Neural progenitor cell (in vitro differentiated cells): ENCODE measurements at places on chromosomes 12 and 14. TPM values are rescaled to one million over a fixed set of nuclear protein-coding genes. Genes with fewer than 3 reads are reported as not detected.

GRCh38 chr14:94362614-94363133 is 25.7 kb downstream of the SERPINA1 start:
- no peak for DNase-seq

The RIPK3 gene
- not detected in 2 replicates for total RNA-seq

GRCh38 chr14:36315159-36315853 is 5.1 kb downstream of the MBIP start:
- DNase-seq: peak; percentile 9

DNA sequence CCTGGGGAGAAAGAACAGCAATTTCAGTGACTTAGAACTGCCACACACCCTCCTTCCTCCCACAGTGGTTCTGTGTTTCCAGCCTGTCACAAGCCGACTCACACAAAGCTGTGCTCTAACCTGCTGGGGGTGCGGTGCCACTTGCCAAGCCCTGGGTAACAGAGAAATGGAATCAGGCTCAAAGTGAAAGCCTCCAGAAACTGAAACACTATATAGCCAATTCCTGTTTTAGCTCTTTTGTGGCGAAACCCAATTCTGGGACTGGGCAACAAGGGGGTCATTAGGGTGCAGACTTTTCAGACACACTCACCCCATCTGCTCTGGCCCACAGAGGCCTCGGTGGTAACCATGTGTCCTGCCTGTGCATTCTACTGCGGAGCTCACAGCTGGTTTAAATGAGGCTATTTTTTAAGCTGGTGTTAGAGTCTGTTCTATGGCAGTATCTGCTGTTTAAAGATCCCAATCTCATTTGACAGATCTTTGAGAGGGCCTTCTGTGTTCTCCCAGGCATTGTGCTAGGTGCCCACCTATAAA is 15.2 kb upstream of the ACTR6 start:
- DNase-seq: no peak

DNA sequence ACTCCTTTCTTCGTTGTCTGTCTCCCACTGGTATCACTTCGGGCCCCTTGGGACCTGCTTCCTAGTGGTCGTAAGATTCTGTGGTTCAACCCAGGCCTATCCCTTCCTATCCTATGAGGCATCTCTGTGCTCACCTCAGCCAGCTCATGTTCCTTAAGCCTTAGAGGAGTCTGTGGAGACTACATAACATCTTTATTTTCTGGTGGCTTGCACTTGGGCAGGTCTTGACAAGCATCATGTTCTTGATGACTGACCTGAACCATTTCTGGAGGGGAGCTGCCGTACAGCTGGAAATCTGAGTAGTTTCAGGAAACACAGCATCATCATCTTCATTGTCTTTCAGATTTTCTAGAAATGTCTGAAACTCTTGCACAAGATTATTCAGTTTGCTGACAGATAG is 69.3 kb downstream of the PPFIBP1 start:
- no peak for DNase-seq

DNA sequence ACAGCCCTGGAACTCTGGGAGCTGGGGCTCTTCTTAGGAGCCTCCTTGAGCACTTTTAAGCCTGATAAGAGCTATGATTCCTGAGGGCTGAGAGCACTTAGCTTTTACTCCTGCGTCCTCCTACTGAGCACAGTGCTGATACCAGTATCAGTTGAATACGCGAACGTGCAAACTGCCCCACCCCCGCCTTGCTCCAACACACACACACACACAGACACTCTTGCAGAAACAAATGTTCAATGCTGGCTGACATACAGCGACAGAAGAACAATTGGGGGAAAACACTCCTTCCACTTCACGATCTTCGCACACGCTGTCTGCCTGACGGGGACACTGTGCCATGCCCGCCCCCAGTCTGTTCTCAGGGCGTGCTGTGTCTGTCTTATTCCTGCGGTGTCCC is 57.2 kb upstream of the DLK1 start:
- DNase-seq: no peak

The RASSF9 gene
- 0.06 TPM in 1 of 2 replicates, not detected in the other for total RNA-seq

DNA sequence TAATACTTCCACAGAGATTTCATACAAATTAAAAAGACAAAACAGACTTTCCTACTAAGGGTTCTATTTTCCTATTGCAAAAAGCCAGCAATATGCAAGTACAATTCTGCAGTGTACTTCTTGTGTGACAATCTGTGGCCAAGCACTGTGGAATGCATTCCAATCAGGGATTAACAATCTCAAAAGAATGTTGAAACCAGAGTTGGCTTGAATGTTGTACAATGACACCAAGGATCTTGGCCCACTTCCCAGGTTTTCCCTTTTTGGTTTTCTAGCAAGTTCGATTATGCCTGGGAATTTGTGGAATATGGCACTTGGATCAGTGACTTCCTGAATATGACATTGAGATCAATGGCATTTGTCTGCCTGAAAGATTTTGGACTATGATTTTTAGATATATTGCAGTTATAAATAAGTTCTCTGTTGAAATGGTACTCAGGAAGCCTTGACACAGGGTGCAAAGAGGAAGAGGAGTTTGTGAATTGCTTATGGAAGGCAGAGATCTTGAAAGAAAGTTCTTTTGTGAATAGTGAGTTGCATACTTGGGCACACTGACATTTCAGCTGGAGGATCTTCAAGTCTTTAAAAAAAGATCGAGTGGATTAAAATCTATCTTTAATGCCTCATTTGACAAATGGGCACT is 81.4 kb upstream of the FERMT2 start:
- DNase-seq: peak; percentile 34

The CNTN1 gene
- total RNA-seq: 0.17 and 0.22 TPM in 2 replicates

DNA sequence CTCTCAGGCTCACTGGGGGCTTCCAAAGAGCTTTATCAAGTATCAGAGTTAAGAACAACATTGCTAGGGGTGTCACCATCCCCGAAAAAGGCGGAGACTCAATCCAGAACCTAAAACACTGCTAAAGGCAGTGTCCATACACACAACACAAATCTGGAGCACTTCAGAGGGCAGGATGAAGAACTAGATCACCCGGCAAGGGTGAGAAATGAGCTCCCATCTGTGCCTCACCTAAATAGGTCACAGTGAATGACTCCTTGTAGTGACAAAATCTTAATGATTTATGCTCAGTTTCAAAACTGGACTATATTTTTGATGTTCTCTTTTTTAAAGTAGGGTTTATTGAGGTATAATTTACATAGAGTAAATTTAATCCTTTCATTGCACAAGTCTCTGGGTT is 25.6 kb downstream of the NIN start:
- DNase-seq: no peak

DNA sequence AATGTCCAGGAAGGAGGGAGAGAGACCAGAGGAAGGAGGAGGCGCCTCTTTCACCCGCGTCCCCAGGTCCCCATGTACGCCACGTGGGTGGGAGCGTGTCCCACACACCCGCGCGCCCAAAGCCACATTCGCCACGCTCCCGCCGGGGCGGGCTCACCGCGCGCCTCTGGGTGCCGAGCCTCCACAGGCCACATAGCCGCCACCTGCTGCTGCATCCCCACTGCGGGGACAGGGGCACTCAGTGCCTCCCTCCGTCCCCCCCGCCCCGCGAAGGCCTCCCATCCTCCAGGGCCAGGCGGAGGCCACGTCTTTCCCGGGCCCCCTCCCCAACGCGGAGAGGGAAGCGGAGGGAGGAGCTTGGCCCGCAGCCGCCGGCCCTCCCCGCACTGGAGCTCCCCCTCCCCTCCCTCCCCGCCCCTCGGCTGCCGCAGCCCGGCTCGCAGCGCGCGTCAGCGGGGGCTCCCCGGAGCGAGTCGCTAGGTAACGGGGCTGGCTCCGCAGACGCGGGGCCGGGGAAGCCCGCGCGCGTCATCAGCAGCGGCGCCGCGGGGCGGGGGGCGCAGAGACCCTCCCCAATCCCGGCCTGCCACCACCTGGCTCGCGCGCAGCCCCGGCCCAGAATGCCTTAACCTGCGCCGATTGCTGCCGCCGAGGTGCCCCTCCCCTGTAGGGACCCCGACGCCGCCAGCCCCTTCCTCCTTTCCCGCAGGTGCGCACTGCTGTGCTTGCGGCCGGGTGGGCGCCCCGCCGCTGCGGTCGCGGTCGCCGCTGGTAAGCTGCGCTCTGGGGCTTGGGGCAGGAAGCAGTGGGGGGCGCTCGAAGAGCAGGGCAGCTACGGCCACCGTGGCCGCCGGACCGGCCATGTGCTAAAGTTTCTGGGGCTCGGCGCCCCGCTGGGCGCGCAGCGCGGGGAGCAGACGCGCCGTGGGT is 536 bp upstream of the TUNAR start:
- peak; percentile 89 for DNase-seq

GRCh38 chr12:43148691-43149090 is 403.3 kb downstream of the ADAMTS20 start:
- no peak for DNase-seq

The SLC41A2 gene
- total RNA-seq: 1.7 and 11.9 TPM in 2 replicates

DNA sequence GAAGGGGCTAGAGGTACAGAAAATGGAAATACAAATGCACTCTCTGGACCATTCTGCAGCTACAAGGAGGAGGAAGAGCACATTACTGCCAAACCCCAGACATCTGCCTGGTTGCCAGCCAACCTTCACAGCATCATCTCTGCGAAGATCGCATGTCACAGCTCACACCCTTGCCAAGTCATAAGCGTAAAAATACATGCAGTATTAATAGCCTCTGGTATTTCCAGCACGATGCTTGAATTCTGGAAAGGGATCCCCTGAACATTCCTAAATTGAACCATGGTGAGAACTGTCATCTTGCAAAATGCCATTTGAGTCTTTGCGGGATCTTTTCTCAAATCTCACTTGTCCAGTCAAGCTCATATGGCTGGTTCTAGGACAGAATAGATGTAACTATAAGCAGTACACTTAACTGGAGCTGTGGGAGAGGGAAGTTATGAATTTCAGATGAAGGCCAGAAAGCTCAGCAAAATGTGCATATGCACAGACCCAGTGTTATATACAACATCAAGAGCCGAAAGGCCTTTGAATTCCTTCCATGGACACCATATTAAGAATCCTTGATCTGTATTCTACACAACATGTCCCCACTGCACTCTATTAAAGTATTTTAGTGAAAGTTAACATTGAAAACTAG is 211.6 kb downstream of the DUSP6 start:
- no peak for DNase-seq

DNA sequence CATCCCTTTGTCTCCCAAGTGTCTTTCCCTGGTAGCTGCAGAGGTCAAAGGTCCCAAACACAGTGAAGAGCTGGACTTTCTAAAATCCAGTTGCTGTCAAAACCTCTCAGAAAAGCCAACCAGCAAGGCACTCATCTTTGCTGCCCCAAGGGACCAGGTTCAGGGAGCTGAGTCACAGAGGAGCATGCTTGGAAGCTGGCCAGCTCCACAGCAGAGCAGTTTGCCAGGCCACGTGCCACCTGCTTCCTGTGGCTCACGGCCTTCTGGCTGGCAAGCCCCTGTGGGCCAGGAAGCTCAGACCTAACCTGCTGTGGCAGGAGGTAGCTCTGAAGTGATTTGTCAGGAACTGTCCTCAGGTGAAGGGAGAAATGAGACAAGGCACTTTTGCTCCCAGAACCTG is 3.6 kb downstream of the ISCU start:
- no peak for DNase-seq

GRCh38 chr12:98513379-98514322 is 1.7 kb upstream of the TMPO start:
- DNase-seq: no peak

GRCh38 chr12:62522984-62523383 is 56.4 kb downstream of the MON2 start:
- no peak for DNase-seq

DNA sequence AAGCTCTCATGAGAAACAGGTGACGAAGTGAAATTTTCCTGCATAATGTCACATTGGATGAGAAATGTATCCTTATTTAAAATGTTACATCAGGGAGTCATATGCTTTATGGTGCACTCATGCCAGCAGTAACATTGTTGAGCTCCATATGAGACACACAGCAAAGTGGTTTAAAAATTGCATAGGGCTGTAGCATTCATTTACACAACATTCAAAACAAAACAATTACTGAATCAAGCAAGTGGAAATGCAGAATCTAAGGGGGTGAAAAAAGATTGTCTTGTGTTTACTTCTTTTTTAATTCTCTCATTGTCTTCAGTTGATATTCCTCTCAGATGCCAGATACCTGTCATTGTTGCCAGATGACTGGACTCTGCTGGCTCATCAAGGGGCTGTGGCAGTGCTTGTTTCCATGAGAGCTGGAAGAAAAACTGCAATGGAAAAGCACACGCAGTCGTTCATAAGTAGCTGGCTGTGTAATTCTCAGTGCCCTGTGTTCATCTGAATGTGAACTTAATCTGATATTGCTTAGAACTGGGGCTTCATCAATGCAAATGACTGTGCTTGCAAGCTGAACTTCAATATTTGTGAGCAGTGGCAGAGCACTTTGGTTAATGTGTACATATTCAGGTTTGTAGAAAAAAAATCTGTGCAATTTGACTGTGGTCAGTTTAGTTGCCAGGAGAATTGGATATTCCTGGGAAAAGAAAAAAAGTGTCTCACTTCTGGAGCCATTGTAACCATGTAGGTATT is 305.6 kb downstream of the RAD51B start:
- DNase-seq: no peak

DNA sequence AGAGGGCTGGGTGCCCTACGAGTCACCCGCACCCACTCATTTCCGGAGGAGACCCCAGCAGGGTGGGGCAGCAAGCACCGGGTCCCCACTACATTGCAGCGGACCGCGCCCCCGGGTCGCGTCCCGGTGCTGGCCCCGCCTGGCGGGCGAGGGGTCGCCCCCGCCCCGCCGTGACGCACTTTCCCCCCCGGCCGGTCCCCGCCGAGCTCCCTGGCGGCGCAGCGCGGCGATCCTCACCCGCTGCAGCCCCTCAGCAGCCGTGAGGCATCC is 106.1 kb downstream of the PRICKLE1 start:
- no peak for DNase-seq

DNA sequence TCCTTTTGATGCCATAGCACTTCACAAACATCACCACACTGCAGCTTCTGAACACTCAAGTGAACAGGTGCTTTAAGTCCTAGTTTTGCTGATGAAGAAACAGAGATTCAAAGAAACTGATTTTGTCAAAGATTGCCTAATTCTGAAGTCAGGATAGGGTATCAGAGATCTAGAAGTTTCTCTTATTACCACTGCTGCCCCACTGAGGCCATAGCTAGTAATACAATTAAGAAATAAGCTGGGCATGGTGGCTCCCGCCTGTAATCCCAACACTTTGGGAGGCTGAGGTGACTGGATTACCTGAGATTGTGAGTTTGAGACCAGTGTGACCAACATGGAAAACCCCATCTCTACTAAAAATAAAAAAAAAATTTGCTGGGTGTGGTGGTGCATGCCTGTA is 458.3 kb upstream of the SEL1L start:
- DNase-seq: no peak

DNA sequence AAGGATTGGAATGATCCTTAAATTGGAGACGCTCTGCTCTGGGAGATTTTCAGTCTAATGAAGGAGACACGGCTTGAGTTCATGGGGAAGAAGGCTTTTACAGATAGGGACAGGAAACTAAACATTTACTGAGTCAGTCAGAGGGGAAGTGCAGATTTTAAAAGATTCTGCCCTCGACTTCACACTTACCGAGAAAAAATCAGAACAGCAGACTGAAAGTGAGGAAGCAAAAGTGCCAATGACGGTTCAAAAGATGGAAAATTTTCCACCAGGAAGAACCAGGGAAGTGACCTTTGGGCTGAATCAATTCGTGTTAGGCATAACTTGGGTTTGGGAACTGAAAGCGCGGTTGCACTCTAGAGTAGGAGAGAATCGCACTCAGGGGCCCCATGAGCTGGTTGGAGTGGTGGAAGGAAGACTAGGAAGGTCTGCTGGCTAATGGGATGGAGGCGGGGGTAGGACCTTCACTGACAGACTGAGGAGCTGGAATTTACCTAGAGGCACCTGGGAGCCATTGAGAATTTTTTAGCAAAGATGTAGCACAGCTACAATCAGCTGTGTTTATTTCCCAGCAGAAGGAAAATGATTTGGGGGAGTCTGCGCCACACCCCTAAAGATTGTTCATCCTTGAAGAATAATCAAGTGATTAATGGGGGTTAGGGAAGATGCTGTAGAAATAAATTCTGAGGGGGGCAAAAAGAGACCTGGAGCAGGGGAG is 1.2 kb downstream of the KCNK13 start:
- DNase-seq: no peak
